CD8-positive, alpha-beta memory T cell (primary cell): ENCODE measurements at places on chromosomes 3 and 15. TPM values are rescaled to one million over a fixed set of nuclear protein-coding genes. Genes with fewer than 3 reads are reported as not detected.
A peak's percentile ranks its signal among the peaks of the same experiment; 100 is the strongest.

DNA sequence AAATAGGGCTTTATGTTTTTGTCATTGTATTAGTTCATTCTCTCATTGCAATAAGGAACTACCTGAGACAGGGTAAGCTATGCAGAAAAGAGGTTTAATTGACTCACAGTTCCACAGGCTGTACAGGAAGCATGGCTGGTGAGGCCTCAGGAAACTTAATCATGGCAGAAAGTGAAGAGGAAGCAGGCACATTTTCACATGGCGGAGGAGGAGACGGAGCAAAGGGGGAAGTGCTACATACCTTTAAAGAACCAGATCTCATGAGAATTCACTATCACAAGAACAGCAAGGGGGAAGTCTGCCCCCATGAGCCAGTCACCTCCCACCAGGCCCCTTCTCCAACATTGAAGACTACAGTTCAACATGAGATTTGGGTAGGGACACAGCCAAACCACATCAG lies 25.6 kb downstream of the CEP63 start:
- no peak for DNase-seq

SHF gene
- 25.4 TPM for total RNA-seq

DNAJC13 gene
- total RNA-seq = 41.4 TPM

SLCO2A1 gene
- not detected for total RNA-seq

DNA sequence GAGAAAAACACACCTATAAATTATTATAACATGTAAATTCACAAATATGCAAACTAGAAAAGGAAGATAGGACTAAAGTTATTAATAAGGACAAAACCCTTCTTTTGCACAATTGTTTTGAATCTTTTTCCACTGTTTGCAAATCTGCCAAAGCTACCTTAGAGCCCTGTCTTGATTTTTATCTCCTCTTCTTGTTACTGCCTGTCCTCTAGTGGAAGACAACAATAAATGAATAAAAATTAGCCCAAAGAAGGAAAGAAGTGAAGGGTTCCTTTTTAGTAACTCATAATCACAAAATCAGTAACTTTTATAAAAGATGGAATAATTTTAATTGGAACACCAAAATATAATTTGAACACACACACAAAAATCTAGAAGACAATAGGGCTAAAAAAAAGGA lies 2.7 kb downstream of the CD200R1 start:
- DNase-seq = no peak

GRCh38 chr3:135920275-135920674 lies 45.3 kb upstream of the PPP2R3A start:
- no peak for DNase-seq

DNA sequence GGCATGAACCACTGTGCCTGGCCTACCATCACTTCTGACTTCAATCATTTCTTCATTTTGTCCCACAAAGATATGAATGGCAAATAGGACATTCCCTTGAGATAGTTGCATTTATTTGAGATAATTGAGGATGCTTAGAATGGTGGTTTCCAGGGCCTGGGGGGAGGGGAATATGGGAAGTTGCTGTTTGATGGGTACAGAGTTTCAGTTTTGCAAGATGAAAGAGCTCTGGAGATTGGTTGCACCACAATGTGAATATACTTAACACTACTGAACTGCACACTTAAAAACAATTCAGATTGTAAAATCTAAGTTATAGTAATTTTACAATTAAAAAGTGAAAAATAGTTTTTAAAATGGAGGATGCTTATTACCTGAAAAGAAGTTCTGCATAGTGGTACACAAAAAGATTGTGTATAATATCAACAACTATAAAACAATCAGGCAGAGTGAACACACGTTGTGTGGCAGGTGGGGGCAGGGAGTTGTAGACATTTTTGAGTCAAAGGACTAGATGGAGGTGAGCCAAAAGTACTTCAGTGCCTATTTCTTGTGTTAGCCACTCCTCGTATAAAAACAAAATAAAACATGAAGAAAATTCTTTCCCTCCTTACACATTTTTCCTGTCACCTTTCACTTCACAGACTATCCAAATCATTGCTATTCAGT lies 18.5 kb upstream of the RIOX2 start:
- DNase-seq = no peak

DNA sequence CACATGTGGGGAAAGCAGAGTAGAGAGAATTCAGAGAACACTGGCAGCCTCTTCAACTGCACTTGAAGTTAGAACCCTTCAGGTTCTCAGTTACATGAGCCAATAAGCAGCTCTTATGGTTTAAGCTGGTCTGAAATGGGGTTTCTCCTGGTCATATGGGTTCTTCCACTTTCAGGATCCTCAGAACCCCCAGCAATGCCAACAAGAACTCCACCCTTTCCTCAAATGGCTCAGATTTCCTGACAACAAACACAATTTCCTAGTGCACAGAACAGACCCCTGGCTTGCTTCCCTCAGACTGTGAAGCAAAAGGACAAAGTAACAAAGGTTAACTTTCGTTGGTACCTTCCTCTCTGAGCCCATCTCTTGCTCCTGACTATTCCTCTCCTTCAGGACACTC lies 23.9 kb upstream of the FRMD4B start:
- DNase-seq = no peak

SLC27A2 gene
- total RNA-seq = 18.6 TPM

DNA sequence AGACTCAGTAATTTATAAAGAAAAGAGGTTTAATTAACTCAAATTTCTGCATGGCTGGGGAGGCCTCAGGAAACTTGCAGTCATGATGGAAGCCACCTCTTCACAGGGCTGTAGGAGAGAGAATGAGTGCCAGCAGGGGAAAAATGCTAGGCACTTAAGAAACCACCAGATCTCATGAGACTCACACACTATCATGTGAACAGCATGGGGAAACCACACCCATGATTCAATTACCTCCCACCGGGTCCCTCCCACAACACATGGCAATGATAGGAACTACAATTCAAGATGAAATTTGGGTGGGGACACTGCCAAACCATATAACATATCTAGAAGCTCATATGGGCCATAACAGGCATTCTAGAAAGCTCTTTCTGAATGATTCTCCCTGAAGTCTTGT lies 190.3 kb downstream of the WNT5A start:
- DNase-seq = no peak

- no peak for DNase-seq
Measured at GRCh38 chr3:159252274-159252673, 450.4 kb downstream of the MFSD1 start.

BTBD1 gene
- total RNA-seq = 57.7 TPM

DNA sequence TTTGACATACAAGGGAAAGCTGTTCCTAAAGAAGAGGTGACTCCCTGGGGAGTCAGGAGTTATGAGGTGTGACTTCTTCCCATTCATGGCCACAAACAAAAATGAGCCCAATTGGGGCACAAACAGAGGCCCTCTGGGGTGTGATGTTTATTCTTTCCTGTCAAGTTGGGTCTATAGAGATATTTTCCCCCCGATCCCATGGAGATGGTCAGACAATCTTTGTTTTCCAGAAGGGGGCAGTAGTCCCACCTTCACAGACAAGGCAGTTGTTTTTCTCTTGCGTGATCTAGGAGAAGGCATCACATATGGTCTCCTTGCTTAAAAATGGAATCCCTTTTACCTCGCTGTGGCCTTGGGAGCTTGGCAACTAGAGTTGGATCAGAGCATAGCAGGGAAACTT lies 110.3 kb downstream of the MFSD1 start:
- no peak for DNase-seq

GRCh38 chr3:3259181-3259580 lies 79.7 kb upstream of the CRBN start:
- DNase-seq = no peak

DNA sequence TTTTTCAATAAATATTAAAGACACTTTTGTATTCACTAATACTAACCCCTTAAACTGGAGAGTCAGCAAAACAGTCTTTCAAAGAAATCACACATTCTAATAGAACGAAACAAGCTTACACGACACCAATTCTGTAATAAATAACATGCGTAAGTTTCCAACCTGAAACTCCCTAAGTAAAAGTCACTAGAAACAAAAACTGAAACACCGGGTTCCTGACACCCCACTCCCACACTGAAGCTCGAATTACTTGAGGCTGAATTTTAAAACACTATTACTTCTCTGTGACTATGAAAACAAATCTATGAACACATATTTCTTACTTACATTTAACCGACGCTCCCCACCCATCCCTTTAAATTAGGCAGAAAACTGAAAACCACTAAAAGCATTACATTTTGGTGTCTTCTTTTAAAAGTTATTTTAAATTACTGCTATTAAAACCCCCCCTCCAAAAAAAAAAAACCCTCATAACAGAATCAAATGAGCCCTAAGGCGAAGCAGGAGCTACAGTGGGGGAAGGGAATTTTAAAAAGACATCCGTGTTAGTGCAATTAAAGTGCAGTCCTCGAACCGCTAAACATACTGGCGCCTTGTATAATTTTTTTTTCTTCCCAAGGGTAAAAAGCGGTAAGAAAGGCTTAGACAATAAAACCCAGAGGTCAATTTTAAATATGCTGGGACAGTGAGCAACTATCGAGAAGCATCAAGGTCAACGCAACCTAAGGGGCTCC lies 878 bp downstream of the SPPL2A start:
- peak; percentile 1 for DNase-seq

GRCh38 chr3:190122198-190122771 lies 1.6 kb upstream of the P3H2 start:
- no peak for DNase-seq

ANKRD34C gene
- total RNA-seq = not detected

DNA sequence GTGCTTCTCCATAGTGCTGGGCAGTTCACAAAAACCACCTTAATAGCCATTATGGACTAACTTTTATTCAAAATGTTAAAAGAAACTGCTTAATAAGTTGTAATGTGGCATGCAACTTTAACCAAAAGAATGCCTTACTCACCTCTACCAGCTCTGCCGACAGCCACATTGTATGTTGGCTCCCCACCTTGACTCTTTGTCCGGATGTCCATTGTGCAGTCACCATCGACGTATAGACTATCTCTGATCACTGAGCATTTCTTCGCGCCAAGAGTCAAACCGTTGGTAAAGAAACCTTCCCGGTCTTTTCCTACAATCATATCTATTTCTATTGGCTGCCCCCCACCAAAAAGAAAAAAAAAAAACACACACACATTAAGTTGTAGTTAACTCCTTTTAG lies 2.5 kb downstream of the PFN2 start:
- DNase-seq = no peak

DNA sequence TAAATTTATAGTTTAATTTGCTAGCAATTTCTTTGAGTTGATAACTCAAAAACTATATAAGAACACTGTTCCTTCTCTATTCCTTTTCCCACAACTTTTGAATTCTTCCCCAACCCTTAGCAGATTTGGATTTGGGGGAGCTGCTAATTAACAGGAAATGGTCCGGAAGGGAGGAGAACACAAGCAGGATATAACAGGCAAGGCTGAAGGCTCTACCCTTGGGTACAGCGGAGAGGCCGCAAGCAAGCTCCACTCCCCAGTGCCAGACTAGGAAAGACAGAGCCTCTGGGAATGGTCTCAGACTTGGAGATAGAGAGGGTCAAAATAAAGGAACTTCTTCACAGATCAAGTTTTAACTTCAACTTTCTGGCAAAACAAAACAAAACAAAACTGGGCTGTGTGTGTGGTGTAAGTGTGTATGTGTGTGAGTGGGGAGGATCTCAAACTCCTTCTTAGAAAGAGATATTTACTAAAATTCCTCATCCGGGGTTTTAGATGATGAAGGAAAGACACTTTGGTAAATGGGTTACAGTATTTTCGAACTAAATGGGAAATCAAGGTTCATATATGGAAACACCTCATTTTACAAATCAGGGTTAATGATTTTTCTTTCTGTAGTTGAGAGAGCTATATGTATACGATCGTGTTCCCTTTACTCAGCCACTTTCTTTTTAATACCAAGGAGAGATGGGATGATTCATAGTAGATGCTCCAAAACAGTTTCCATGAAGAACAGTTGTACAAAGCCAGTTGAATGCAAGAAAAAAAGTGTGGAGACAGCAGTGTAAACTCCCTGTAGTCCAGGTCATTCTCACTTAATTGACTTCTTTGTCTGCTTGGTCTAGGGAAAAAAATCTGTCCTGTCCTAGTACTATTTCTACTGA lies 161.1 kb downstream of the TP63 start:
- DNase-seq = no peak

DNA sequence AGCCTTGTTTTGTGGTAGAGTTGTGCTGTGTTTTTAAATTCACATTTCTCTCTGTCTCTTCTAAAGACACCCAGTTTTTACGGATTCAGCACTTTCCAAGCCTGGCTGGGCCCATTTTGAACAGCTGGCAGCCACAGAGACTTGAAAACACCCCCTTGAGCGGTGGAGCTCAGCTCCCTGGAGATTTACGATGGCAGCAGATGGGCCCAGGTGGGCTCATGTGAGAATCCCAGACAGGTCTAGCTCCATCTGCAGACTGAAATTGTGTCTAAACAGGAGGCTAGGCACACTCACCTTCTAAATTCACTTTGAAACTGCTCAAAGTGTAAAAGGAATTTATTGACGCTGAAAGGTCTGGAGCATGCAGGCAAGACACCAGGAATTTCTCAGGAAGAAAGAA lies 232.0 kb upstream of the HES1 start:
- DNase-seq = no peak

DNA sequence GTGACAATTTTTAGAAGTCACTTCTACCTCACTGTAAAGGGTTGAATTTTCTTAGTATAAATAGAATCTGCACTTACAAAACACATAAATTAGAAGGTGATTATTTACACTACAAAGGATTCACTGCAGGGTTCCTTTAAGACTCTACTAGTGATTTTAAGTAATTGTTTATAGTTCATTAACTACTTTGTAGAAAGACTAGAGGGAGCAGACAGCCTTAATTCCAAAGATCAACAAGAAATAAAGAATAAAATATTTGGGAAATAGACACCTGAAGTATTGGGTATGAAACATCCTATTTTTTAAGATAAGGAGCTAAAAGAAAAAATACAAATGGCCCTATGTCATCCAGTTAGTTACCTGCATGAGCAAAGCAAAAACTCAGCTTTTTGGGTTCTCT lies 360.5 kb upstream of the ALCAM start:
- no peak for DNase-seq

- no peak for DNase-seq
Measured at GRCh38 chr3:10507331-10507730, 1.9 kb upstream of the ATP2B2 start.

GRCh38 chr15:42553554-42553953 lies 4.9 kb downstream of the HAUS2 start:
- no peak for DNase-seq

DNA sequence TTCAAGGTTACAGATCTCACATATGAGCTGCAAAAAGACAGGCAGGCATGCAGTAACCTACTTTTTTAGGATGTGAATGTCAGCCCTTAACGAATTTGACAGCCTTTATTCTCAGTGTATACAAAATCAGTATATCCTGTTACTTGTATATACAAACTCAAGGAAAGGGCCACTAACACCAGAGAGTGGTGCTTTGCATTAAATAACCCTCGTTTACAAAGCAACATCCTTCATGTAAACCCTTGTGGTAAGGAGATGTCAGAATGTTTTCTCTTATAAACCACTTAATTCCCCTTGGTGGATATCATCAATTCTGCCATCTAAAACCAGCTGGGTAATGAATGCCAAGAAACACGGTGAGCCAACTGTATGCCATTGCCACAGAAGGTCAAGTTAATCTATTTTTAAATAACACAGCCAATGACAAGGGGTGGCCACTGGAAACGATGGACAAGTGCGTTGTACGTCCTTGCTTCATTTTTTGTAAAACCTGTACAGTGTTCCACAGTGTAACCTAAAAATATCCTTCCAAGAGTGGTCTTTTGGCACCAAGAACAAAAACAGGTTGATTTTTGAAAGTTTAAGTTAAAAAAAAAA lies 7.5 kb downstream of the MAGI1 start:
- no peak for DNase-seq
